Thoracic aorta (tissue), 2 donors: ENCODE measurements at places on chromosomes 3 and 15.

DNA sequence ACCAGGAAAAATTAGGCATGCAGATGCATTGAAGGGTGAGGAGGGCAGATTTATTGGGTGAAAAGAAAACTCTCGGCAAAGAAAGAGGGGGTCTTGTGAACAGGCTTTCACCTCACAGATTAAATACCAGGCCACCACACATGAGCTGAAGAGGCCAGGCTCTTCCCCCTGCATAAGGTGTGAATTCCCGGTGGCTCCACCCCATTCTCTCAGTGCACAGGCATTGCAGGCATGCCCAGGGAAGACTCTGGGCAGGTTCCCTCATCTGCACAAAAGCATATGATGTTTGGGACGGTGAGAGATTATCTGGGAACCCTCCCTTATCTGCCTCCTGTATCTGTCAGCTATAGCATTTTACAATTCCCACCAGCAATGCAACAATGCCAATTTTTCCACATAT, 7.2 kb upstream of the SLC35G2 start:
- no peak for DNase-seq

- DNase-seq = no peak
Observed at GRCh38 chr3:3666664-3667063, 132.6 kb upstream of the LRRN1 start.

- no peak for DNase-seq
Observed at GRCh38 chr15:70765504-70766281, 2.3 kb upstream of the UACA start.

GRCh38 chr3:196268284-196269163, 19.0 kb downstream of the PCYT1A start:
- DNase-seq = no peak

GRCh38 chr15:58361273-58361759, 70.5 kb upstream of the LIPC start:
- DNase-seq = no peak

GRCh38 chr3:134309987-134310700, 59.5 kb upstream of the RYK start:
- no peak for DNase-seq

DNA sequence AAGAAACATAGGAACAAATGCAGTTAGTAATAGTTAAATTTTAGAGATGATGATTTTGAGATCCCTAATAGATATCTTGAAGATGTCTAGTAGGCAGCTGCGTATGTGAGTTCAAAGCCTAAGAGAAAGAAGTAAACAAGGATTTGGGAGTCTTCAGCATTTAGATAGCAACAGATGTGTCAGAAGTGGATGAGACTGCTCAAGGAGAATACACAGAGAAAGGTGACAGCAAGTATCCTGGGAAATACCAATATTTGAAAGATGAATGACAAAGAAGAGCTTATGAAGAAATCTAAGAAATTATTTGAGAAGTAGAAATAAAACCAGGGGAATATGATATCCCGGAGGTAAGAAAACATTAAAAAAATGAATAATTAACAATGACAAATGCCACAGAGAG, 130.9 kb downstream of the PCCB start:
- DNase-seq = no peak

GRCh38 chr3:99842826-99843589, 25.3 kb downstream of the CMSS1 start:
- DNase-seq = no peak

- DNase-seq = no peak
Observed at GRCh38 chr3:16203031-16203430, 28.6 kb downstream of the GALNT15 start.

- DNase-seq = no peak
Observed at GRCh38 chr15:62816342-62817069, 226.0 kb upstream of the TPM1 start.

GRCh38 chr3:133831966-133832801, 26.6 kb downstream of the SRPRB start:
- no peak for DNase-seq

DNA sequence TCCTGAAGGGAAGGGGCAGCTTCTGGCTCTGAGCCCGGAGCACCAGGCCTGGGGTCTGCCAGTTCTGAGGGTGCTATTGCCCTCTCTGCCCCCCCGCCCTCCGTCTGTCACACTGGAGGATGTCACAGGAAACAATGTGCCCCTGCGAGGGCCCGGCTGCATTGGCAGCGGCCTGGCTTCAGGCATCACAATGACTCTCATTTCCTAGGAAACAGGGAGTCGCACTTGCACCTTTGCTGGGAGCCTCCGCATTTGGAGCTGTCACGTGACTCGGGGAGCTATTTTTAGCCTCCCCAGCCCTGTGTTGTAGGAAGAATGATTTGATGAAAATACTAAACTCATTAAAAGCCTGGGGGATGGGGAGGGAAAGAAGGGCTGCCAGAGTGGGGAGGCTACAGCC, 518.9 kb downstream of the SHQ1 start:
- DNase-seq = peak; percentile 37
